Stimulated activated CD8-positive, alpha-beta memory T cell treated with anti-CD3 and anti-CD28 coated beads, Interleukin-2, amount 100 ng/mL, for 48 hours (primary cell): ENCODE measurements at places on chromosomes 5 and 9.

DNA sequence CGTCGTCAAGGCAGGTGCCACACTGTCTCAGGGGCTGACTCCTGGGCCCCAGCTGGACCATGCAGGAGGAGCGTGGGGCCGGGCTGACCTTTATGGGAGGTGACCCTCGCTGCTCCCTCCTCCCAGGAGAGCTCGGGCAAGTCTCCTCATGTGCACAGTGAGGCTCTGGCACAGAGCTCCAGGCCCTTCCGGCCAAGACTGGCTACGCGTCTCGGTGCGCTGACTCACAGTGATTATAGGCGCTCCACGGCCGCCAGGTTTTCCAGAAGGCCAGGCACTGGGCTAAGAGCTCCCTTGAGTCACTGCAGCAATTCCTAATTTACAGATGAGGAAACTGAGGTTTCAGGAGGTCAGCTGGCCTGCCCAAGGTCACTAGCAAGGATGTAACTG, 47.4 kb downstream of the VAV2 start:
- DNase-seq, result no peak

DNA sequence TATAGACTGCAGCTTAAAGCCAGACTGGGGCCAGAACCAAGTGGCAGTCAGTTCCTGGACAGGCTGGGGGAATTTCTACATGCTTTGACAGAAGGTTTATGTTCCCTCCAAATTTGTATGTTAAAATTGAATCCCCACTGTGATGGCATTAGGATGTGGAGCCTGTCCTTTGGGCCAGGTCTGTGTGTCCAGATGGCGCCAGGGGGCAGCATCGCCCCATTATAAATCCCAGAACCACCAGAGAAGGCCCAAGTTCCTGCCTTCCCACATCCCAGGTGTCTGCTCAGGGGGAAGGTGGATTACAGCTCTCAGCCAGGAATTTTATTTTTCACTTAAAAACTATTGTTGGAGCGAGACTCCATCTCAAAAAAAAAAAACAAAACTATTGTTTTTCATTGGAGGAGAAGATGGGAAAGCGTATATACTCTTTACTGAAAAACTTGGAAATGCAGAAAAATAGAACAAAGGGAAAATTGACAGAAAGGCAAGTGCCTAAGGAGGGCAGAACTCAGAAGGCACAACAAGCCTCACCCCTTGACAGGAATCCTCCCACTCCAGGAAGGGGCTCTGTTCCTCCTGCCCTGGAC, 5.0 kb downstream of the IL3 start:
- DNase-seq, result no peak

DNA sequence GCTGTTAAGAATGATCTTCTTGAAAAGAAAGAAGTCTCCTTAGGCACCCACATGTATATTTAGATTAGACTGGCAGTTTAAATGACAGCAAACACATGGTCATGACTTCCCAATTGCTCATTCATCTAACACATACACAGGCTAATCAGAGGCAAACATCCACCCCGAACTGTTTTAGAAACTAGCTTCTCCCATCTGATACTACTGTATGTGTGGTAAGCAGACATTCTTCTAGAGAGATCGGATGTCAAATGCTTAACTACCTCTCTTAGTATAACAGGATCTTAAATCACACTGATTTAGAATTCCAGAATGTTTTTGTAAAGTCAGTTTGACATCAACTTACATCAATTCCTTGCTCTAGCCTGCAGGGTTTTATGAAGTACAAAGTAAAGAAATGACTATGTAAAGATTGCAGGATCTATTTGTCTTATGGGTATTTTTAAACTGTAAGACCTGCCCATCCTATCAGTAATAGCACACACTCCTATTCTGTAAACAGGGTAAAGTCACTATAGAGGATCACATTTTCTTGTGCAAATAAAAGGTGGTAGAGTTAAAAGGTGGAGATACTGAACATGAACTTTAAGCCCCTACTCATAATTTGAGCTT, 239.7 kb downstream of the MLLT3 start:
- DNase-seq, result no peak

- DNase-seq, result no peak
Measured at GRCh38 chr5:87722286-87722685, 309.6 kb upstream of the CCNH start.

DNA sequence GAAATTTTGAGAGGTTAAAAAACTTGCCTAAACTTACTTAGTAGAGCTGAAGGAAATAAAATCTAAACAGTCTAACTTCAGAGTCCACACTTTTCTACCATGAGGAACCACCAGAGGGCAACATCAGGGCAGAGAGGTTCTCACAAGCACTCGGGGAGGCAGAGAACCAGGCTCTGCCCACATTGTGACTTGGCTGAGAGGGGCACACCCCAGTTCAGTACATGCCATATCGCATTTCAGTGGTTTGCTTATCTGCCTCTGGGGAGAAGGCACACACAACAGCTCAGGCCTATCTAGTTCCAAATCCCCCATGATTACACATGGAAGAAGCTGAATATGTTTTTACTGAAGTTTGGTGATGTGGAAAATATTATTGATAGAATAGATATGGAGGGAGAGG, 49.2 kb downstream of the EQTN start:
- no peak for DNase-seq

- DNase-seq, result no peak
Measured at GRCh38 chr9:95762322-95762721, 113.2 kb upstream of the ERCC6L2 start.
